ENCODE measurements at places on chromosomes 1 and 21. TPM values are rescaled to one million over a fixed set of nuclear protein-coding genes. Genes with fewer than 3 reads are reported as not detected.

The DUSP12 gene
- total RNA-seq = 61.9 TPM

The OR2T11 gene
- total RNA-seq = not detected

The BGLAP gene
- not detected for total RNA-seq

The XCL1 gene
- total RNA-seq = not detected

DNA sequence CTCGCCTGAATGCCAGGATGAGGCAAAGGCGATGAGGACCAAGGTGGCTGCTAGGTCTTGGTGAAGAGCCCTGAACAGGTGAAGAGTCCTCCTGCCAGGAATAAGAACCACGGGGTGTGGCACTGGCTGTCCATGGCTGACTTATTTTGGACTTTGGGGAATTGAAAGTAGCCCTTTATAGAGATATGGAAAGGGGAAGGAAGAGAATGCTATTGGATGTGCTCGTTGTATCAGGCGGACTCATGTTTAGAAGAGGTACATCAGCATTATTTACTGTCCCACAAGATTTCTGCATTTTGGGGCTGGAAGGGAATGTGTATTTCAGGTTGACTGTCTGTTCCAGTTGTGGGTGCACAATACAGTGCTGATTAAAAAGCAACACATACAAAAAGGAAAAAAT, 465.8 kb downstream of the DSCAM start:
- no peak for DNase-seq

GRCh38 chr1:31583995-31584868, 7.9 kb downstream of the TINAGL1 start:
- no peak for DNase-seq

- no peak for DNase-seq
These were observed 16.2 kb upstream of the CAPN9 start for GRCh38 chr1:230730977-230731376.

- DNase-seq = no peak
These were observed 1.5 kb upstream of the ASCL5 start for GRCh38 chr1:201128476-201128875.

- no peak for DNase-seq
These were observed 148.6 kb upstream of the KRTAP19-8 start for GRCh38 chr21:31186916-31187315.

DNA sequence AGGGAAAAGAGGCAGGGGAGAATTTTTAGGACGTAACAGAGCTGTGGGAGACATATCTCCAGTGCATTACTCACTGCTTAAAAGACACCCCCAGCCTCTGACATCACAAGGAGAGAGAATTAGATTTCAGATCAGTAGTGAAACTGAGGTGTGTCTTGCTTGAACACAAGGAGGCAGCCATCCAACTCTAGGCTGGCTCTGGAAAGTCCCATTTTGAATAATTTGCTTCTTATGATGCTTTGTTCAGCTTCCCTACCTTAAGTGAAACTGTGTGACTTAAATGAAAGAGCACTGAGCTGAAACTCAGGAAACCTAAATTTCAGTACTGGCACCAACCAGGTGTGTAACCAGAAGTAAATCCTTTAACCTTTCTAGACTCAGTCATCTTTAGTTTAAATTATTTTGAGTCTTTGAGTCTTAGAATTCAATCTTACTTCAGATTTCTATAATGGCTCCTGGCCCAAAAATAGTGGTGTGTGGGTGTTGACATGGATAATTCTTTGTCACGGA, 251.6 kb upstream of the SGIP1 start:
- DNase-seq = peak; percentile 91

DNA sequence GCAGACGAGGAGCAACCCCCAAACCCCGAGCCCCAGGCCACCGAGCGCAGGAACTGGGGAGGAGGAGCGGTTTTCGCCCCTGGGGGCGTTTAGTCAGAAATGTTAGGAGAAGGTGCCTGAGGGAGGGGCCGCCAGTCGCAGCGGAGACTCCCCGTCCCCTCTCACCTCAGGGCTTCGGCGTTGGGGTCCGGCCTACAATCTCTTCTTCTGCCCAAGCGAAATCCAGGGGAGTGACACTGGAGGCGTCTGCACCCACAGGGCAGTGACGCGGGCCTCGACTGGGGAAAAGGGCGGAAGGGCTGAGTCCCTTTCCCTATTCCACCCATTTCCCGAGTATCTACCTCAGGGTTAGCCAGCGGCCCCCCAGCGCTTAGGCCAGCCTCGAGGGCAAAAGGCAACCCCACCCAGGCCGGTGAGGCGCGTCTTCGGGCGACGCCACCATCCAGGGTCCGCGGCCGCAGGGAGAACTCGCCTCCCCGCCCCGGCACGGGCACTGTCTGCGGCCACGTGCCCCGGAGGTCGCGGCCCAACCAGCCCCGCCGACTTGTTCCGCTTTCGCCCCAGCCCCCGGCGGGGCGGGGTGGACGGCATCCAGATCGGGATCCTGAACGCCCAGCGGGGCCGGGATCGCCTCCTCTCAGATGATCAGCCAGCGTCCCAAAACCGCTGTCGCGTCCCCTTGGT, 118.7 kb upstream of the BARHL2 start:
- no peak for DNase-seq

DNA sequence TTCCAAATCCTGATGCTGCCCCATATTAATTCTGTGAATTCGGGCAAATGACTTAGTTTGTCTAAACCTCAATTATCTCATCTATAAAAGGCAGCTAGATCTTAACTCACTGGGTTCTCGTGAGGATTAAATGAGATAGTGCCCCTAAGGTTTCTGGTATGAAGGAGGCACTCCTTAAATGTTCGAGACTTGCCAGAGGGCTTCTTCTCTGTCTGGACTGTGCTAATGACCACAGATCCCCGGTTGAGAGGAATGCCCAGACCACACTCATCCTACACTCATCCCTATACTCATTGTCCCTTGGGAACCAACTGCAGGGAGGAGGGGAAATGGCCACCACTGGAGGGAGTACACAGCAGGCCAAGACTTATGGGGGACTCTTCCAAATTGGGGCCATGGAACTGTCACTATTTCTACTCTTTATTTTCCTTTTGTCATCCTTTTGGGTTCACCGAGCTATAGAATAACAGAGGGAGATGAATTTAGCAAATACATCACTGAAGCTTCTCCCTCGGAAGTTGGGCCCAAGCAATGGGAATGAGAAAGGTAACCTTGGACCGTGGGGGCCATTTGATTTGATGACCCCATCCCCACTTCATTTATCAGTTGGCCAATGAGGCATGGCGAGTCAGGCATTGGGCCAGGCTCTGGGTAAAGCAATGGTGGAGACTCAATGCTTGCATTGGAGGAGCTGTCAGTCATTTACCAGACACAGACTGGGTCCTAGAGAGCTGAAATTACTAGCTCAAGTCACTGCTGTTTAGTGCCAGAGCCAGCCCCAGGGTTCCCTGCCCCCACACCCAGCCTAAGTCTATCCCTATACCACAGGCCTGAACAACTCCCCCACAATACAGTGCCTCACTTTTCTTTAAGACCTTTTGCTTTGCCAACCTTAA, 5.1 kb downstream of the ATF3 start:
- peak; percentile 38 for DNase-seq

- no peak for DNase-seq
These were observed 14.7 kb downstream of the KIF21B start for GRCh38 chr1:201008666-201009360.

DNA sequence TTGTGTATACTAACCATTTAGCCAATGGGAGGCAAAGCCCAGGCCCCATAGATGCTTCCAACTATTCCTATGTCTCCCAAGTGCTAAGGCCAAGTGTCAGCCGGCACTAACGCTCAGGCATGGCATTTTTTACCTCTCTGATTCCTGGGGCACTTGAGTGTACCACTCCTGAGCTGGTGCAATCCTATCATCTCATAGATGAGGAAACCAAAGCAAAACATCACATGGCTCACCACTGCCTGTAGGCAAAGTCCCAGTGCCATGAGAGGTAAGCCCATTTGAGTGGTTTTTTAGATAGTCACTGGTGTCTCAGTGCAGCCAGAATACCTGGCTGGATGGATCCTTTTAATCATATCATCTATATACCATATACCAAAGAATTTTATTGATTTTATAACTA, 8.0 kb upstream of the CCN1 start:
- peak; percentile 63 for DNase-seq

GRCh38 chr1:10694274-10694632, 102.2 kb downstream of the CASZ1 start:
- peak; percentile 38 for DNase-seq

DNA sequence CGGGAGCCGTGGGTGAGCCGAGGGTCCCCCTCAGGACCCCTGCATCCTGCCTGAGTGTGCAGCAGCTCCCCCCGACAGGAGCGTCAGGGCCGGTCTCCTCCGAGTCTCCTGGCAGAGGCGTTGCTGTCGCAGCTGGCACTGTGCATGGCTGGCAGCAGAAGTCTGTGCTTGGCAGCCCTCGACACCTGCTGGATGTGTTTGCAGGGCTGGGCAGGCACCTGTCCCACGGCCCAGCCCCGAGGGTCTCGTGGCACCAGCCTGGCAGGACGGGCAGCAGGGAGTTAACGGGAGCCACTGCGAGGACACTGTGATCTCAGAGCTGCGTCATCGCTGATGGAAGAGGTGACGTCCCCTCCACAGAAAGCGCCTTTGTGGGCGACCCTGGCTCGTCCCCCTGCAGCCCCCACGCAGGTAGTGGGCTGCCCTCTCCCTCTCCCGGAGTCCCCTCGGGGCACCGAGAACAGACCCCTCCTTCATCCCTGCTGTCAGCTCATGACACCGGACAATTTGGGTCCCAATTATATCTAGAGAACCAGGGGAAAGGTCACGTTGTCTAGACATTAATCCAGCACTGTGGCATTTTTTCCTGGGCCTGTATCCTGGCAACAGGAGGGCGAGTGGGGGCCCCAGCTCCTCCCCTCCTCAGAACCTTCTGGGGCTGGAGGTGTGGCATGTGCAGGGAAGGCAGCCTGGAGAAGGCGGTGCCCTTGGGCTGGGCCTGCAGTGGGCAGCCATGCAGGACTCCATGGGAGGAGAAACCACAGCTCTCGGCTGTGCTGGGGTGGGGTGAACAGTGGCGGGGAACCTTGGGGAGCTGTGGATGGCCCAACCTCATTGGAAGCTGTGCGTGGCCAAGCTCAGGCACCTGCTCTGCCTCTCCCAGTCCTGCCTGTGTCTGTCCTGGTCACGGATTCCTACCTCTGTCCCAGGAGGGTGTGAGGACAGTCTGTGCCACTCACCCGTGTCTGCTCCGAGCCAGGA, 15.4 kb downstream of the COL18A1 start:
- no peak for DNase-seq

GRCh38 chr1:197181982-197182381, 35.5 kb upstream of the ASPM start:
- DNase-seq = no peak

DNA sequence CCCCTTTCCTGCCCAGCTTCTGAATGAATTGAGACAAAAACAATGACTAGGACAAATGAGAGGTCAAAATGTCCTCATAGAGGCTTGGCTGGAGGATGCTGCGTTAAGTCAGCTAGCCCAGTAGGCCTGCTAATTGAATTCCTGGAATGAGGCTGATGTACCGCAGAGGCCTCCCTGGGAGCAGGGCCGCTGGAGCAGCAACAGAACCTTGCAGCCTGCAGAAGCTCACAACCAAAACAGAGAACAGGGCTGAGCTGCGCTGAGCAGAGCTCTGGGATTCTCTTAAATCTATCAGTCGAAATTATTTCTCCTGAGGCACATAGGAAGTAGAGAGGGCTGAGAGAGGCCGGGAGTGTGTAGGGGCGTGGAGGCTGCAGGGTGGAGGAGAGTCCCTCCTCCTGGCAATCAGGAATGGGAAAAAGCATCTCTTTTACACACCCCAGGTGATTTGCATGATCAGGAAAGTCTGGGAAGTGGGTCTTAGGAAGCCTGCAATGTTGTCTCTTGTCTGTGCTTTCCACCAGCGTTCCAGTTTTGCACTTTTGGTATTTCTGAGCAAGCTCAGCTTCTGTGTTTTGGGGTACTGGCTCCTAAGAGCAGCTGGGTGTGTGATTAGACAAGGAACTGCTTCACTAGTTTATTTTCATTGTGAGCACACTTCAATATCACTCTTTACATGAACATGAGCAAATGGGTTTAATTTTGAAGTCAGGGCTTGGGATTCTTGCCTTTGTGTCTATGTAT, 66.5 kb downstream of the RYR2 start:
- DNase-seq = no peak

GRCh38 chr1:31788825-31789256, 24.7 kb upstream of the ADGRB2 start:
- DNase-seq = peak; percentile 59

- no peak for DNase-seq
These were observed 542.8 kb upstream of the BEND5 start for GRCh38 chr1:49319426-49319963.

GRCh38 chr21:46082963-46083790, 14.7 kb upstream of the COL6A2 start:
- no peak for DNase-seq

GRCh38 chr1:207828485-207829158, 76.8 kb downstream of the CD46 start:
- peak; percentile 77 for DNase-seq

DNA sequence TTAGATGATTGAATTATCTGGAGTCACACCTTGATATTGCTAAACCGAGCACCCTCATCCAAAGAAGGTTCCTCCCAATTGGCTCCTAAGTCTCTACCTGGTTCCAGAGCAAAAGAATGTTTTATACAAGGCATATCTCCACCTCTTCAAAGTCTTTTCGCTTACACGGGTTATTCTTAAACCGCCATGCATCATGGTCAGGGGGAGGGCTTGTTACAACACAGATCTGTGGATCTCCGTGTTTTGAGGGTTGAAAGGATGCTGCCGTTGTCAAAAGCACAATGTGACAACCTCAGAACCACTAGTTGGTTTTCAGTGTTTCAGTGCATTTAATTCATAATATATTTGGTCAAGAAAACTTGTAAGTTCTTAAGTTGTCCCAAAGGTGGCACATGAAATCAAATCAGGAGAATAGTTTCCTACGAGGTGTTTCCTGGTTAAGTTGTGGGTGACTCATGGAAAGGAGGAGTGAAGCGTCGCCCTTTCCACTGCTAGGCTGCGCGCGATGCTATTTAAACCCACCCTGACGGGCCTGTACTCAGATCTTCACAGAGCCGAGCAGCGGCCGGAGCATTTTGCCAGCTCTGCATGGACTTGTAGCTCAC, 1531.6 kb upstream of the TPTE start:
- peak; percentile 86 for DNase-seq

- DNase-seq = no peak
These were observed 7.2 kb downstream of the ADPRS start for GRCh38 chr1:36095760-36096405.

- no peak for DNase-seq
These were observed 122.5 kb downstream of the NR5A2 start for GRCh38 chr1:200150006-200150405.

DNA sequence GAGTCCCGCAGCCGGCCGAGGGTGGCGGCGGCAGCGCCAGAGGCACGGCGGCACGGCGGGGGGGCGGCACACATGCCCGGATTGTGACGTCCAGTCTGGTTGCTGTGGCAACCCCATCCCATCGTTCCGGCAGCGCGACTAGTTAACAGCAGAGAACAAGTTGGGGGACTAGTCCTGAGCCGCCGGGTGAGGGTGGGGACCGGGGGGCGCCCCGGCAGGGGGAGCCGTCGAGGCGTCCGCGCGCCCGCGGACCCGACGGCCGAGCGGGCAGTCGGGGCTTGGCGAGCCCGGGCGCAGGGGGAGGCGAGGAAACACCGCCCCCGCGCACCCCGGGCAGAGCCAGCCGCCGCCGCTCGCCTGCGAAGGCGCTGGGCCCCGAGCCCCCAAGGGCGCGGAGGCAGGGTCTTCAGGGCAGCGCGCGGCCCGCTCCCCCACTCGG, at the start of gene CHD5:
Gene CHD5 (minus strand): TSS at position 54 of the 439 bp plus-strand sequence. CDS start 298 bp downstream, outside the sequence.
- no peak for DNase-seq

Measured in bronchial epithelial cell (primary cell).